ENCODE measurements at places on chromosomes 1 and 21. TPM values are rescaled to one million over a fixed set of nuclear protein-coding genes. Genes with fewer than 3 reads are reported as not detected.

LAMB3 gene
- 18.3 TPM for total RNA-seq

ABCA4 gene
- total RNA-seq, result not detected

GRCh38 chr1:39269349-39269748 lies 64.9 kb downstream of the MACF1 start:
- DNase-seq, result no peak

GPR52 gene
- total RNA-seq, result 3.1 TPM

OPRD1 gene
- 0.05 TPM for total RNA-seq

GRCh38 chr1:241309651-241310050 lies 47.4 kb downstream of the RGS7 start:
- no peak for DNase-seq

DNA sequence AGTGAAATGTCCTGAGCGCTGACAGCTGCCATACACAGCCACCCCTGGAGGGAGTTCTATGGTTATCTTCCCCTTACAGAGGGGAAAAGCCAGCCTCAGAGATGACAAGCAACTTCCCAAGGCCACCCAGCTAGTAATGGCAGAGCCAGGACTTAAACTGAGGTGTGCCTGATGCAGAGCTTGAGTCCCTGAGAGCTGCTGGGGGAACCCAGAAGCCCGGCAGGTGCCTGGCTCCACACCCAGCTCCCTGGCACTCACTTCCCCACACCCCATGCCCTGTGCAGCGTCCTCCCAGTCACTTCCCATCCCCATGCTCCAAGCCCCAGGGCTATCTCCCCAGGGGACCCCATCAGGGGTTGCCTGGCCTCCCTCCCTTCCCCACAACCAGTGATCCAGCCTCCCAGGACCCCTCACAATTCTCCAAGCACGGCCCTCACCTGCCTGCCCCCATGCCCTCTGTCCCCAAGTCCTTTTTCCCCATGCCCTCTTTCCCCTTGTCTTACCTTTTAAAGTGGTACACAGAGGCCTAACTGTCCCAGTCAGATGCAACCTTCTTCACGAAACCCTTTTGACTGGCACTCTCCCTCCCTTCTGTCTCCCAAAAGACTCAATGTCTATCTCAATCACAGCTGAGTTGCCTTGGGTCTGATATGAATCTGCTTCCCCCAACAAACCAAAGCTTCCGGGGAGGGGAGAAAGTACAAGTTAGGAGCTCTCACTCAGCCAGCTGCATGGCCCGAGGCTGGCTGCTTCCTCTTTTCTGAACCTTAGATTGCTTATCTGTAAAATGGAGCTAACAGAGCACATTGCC lies 39.8 kb upstream of the LRP8 start:
- DNase-seq, result peak; percentile 27

CAPN8 gene
- total RNA-seq, result not detected

PRAMEF33 gene
- not detected for total RNA-seq

TSHB gene
- not detected for total RNA-seq

CGN gene
- 0.91 TPM for total RNA-seq

AKR7A3 gene
- 1.2 TPM for total RNA-seq

DNA sequence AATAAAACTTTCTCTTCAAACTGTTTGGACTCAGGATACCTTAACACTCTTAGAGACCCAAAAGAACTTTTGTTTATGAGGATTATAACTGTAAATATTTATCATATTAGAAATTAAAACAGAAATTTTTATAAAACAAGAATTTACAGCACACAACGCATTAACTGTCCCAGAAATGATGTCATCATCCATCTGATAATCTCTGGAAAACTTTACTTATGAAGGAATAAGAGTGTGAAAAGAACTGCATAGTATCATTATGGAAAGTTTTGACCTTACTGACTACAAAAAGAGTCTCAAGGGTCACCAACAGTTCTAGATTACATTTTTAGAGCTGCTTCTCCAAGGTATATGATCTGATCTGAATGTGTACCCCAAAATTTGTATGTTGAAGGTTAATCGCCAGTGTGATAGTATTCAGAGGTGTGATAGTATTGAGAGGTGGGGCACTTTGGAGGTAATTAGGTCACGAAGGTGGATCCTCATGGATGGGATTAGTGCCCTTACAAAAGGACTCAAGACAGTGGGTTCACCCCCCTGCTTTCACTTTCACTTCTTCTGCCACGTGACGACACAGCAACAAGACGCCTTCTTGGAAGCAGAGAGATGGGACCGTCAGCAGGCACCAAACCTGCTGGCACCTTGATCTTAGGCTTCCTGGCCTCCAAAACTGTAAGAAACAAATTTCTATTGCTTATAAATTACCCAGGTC lies 95.7 kb upstream of the NR5A2 start:
- no peak for DNase-seq

DNA sequence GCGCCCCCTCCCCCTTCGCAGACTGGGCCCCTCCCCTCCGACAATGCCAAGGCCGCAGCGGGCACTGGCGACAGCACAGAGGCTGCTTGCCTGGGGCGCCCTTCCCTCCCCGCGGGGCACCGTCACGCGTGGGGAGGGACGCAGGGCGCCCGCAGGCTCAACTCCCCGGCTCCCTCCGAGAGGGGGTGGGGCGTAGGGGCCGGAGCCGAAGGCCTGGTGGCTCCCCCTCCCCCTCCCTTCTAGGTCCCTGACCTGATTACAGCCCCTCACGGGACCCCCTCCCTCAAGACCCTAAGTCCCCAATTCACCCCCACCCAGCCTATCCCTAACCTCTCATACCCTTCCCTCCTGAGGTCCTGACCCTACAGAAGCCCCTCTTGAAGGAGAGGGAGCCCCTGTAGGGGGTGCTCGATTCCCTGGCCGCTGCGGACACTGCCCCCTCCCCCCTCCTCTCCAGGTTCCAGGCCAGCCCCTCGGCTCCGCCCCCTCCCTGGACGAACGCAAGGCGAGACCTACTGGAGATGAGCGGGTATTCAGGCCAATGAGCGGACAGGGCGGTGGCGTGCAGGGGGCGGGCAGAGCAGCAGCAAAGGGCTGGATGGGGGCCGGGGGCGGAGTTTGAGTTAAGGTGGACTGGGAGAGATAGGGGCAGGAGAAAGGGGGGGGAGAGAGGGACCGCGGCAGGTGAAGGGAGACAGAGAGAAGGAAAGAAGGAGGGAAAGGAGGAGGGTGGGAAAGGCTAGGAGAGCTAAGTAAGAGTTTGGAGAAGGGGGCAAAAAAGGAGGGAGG lies 733 bp upstream of the ZBTB7B start:
- DNase-seq, result peak; percentile 98

DNA sequence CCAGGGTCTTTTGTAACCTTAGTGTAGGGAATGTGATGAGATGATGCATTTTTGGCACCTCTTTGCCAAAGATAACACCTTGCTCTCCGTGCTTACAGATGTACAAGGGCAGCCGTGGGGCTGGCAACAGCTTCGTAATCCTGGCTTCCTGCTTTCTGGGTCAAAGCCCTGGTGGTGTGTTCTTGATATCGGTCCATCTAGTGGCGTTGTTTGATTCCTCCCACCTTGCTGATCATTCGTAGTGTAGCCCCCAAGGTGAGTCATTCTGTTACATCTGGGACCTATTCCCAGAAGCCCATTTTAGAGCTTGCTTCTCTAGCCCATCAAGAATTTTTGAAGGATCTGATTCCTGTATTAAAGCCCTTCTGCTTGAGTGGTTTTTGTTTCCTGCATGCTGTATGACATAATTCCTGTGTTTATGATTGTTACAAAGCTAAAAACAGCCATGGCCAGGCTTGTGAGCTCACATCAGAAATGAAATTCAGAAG lies 7.0 kb upstream of the CCT8 start:
- no peak for DNase-seq

LCA5L gene
- total RNA-seq, result not detected

DNA sequence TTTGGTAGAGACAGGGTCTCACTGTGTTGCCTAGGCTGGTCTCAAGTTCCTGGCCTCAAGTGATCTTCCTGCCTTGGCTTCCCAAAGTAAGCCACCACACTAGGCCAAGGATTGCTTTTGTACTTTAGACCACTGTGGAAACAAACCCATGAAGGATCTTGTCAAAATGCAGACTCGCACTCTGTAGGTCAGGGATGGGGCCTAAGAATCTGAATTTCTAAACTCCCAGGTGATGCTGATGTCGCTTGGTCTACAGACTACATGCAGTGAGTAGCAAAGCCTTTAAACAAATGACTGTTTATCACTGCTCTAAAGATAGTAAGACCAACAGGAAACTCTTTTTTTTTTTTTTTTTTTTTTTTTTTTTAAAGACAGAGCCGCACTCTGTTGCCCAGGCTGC lies 54.1 kb upstream of the MUTYH start:
- DNase-seq, result no peak

VWA5B1 gene
- total RNA-seq, result not detected

DNA sequence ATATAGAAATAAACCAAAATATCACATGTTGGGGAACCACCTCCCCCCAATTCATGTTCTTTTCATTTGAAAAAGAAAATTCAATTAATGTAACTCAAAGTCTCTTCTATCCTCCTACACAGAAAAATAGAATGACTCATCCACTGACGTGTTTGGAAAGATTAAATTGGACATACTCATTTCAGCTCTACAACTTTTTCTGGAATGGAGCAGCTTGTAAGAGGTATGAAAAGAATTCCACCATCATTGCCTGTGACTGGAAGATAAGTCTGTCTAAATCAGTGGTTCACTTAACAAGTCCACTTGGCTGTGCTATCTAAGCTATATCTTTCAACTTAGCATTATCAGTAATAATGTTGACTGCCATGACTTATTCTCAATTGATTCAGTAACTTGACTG lies 702.3 kb downstream of the BRINP3 start:
- no peak for DNase-seq

GRCh38 chr1:107530543-107530942 lies 389.7 kb downstream of the NTNG1 start:
- no peak for DNase-seq

CELA2B gene
- not detected for total RNA-seq

GRCh38 chr1:54110996-54111395 lies 41.8 kb downstream of the CDCP2 start:
- no peak for DNase-seq

- no peak for DNase-seq
Measured at GRCh38 chr1:231971397-231972110, 345.0 kb downstream of the DISC1 start.

AVPR1B gene
- not detected for total RNA-seq

DNA sequence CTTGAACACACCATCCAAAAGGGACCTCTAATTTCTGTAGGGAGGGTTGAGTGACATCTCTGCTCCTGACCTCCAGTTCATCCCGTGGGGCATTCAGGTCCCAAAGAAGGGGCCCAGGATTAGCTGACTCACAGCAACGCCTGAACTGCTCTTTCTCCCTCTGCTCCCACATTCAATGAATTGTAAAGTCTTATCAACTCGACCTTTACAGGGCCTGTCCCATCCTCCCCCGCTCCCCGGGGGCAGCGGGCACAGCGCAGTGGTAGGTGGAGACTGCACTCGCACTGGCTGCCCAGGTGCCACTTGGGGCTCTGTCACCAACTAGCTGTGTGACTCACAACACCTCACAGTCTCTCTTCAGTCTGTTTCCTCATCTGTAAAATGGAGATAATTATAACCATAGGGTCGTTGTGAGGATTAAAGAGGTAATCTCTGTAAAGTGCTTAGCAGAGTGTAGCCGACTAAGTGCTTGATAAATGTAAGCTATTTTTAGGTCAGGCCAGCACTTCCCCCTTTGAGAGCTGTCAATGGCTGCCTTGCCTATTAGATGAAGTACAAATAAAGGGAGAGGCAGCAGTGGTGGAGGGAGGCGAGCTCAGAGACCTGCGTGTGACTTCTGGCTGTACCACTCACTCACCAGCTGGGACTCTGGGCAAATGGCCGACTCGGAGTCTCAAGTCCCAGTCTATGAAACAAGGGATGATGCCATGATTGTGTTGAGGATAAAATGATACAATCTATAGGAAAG lies 637 bp upstream of the MYBPHL start:
- DNase-seq, result no peak

GRCh38 chr1:117466761-117467160 lies 99.5 kb downstream of the MAN1A2 start:
- no peak for DNase-seq

GRCh38 chr1:39626646-39627045 lies 12.8 kb downstream of the HEYL start:
- no peak for DNase-seq

- DNase-seq, result no peak
Measured at GRCh38 chr1:1332774-1333480, 1.8 kb downstream of the TAS1R3 start.

GRCh38 chr1:244207042-244207934 lies 156.2 kb downstream of the ZBTB18 start:
- no peak for DNase-seq

Data from activated T-helper 1 cell treated with anti-CD3 and anti-CD28 coated beads, Interleukin-12 subunit alpha, Interleukin-12 subunit beta, Interleukin-2, Interleukin-4 antibody, amounts not matched to agents 30 ng/mL and 10 ng/mL and 1 ng/mL, durations not matched to agents 14 hours and 24 hours and 36 hours (primary cell).